ENCODE measurements at places on chromosomes 5 and 9. TPM values are rescaled to one million over a fixed set of nuclear protein-coding genes. Genes with fewer than 3 reads are reported as not detected.

GRCh38 chr9:100926366-100926765 lies 102.2 kb upstream of the PLPPR1 start:
- no peaks in the 10 kb centered on the region for H3K4me1 ChIP-seq
- H3K36me3 ChIP-seq: no peaks in the 10 kb centered on the region
- H3K27ac ChIP-seq: no peak overlapping the region

DNA sequence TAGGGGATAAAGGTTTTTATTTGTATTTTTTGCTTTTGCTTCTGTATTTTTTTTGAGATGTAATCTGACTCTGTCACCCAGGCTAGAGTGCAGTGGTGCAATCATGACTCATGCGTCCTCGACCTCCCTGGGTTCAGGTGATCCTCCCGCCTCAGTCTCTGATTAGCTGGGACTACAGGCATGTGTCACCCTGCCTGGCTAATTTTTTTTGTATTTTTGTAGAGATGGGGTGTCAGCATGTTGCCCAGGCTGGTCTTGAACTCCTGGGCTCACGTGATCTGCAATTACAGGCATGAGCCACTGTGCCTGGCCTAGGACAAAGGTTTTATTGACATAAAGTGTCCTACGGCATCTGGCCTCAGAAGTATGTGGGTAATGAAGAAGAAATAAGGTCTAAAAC lies 297.1 kb upstream of the C9orf72 start:
- ATAC-seq: no peak
- no peaks in the 10 kb centered on the region for H3K27me3 ChIP-seq
- no peaks in the 10 kb centered on the region for H3K36me3 ChIP-seq
- no peak overlapping the region for H3K4me3 ChIP-seq

DNA sequence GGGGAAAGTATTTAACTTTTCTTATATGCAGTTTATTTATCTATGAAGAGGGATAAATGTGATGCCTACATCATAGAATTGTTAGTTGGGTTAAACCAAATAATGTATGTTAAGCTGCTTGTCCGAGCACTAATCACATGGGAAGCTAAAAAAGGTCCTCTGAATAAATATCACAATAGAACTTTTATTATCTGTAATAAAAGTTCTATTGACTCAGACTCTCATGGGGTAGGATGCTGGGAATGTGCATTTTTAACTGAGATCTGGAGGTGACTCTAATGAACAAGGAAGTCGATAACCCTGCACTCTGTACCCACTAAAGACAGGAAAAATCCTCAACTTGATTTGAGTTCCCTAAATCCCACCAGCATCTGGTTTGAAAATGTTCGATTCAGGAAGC lies 205.9 kb upstream of the IL12B start:
- no peak overlapping the region for H3K4me3 ChIP-seq
- no peak for ATAC-seq
- no peaks in the 10 kb centered on the region for H3K36me3 ChIP-seq
- H3K27me3 ChIP-seq: peaks cover 4% of the 10 kb centered on the region

GRCh38 chr5:138901716-138902115 lies 26.6 kb upstream of the LRRTM2 start:
- H3K4me1 ChIP-seq: no peaks in the 10 kb centered on the region
- peaks cover 17% of the 10 kb centered on the region for H3K36me3 ChIP-seq
- H3K27me3 ChIP-seq: no peaks in the 10 kb centered on the region
- H3K27ac ChIP-seq: no peak overlapping the region

- no peak for ATAC-seq
- no peaks in the 10 kb centered on the region for H3K4me1 ChIP-seq
- peaks cover 10% of the 10 kb centered on the region for H3K36me3 ChIP-seq
- H3K27ac ChIP-seq: peak overlapping the region; percentile 32
These were observed 115.8 kb downstream of the RXRA start for GRCh38 chr9:134442085-134442474.

- H3K4me3 ChIP-seq: no peak overlapping the region
- no peaks in the 10 kb centered on the region for H3K36me3 ChIP-seq
- H3K27ac ChIP-seq: no peak overlapping the region
- no peak for ATAC-seq
These were observed 194.8 kb upstream of the TRPC7 start for GRCh38 chr5:136560126-136560525.

GRCh38 chr5:125050926-125051325 lies 304.5 kb upstream of the ZNF608 start:
- no peak for ATAC-seq
- no peaks in the 10 kb centered on the region for H3K4me1 ChIP-seq
- no peaks in the 10 kb centered on the region for H3K36me3 ChIP-seq

GRCh38 chr9:24210641-24211040 lies 335.1 kb downstream of the IZUMO3 start:
- no peak overlapping the region for H3K27ac ChIP-seq
- no peaks in the 10 kb centered on the region for H3K27me3 ChIP-seq
- no peak for ATAC-seq
- H3K4me1 ChIP-seq: no peaks in the 10 kb centered on the region

DNA sequence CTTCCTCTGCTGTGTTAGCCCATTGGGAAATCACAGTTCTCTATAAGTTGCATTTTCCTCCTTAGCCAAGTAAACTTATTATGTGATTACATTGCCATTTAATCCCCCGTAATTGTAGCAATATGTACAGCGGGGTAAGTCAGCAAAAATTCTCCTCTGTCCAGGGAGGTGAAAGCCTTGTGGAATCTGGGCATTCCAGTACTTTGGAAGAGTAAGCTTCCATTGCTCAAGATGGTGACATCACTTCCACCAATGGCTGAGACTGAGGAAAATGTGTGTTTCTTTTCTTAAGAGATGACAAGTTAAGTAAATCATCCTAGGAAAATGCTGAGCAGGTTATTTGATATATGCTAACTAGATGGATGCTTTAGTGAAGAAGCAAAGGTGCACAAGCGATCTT lies 436.7 kb downstream of the CETN3 start:
- H3K27ac ChIP-seq: no peak overlapping the region
- no peak overlapping the region for H3K4me3 ChIP-seq
- H3K27me3 ChIP-seq: no peaks in the 10 kb centered on the region

DNA sequence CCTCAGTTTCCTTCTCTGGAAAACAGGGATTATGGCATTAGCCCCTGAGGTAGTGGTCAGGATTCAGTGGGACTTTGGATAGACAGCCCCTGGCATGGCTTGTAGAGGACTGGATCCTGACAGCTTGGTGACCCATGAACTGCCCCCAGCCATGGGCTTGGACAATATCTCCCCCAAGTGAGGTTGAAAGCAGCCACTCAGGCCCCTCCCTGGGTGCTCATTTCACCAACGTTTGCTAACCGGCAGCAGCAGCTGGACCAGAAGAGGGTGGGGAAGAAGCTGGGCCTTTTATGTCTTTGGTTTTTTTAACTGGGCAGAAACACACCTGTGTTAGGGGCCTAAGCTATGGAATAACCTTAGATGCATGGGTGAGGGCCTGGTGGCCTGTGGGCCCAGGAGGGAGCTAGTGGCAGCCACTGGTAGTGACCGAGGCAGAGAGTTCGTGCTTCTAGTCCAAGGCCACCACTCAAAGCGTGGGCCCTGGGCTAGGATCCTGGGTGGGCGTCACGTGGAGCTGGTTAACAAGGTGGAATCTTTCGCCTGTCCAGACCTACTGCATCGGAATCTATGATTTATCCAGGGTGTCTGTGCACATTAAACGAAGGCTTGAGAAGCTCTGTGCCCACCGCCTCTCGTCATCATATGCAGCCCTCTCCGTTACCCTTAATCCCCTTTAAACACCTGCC lies 1.9 kb downstream of the SLC2A8 start:
- no peaks in the 10 kb centered on the region for H3K36me3 ChIP-seq
- H3K27ac ChIP-seq: peak overlapping the region; percentile 23
- H3K27me3 ChIP-seq: peaks cover 35% of the 10 kb centered on the region

DNA sequence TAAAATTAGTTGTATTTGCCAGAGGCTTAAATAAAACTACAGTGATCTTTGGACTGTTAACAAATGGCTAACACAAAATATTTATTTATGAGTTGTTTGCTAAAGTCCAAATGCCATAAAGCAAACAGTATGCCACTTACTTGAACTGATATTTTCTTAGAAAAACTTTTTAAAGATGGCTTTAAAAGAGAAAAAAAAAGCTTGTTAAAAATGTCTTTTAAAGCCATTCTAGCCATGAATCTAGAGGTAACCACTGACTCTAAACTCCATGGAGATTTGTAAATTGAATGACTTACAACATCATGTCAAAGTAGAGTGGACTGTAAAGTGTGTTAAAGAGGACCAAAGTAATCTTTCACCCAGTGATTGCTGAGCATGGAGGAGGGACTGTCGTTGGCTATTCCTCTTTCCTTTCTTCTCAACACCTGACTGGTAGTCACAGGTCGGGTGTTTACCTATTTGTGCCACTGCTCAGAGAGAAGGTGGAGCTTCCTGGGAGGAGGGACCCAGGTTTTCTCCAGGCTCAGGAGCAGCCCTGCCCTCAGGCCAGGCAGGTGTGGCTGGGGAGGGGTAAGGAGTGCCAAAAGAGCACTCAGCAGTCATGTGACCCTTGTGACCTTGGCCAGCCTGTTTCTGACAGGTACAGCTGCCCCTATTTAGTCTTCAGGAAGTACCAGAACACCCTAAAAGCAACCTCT lies 69.1 kb upstream of the TJP2 start:
- no peaks in the 10 kb centered on the region for H3K4me1 ChIP-seq
- no peaks in the 10 kb centered on the region for H3K36me3 ChIP-seq
- no peak overlapping the region for H3K27ac ChIP-seq
- no peak for ATAC-seq
- H3K4me3 ChIP-seq: no peak overlapping the region
- no peaks in the 10 kb centered on the region for H3K27me3 ChIP-seq

Gene NIM1K
- 1.7 TPM for total RNA-seq

Gene PLPP7
- total RNA-seq: not detected

Gene FOXD4L4
- total RNA-seq: 0.24 TPM

All from activated T-helper 17 cell treated with anti-CD3 and anti-CD28 coated beads, Interleukin-2, amount 50 U/mL, for 72 hours (primary cell).